ENCODE measurements at places on chromosomes 4 and X.
A peak's percentile ranks its signal among the peaks of the same experiment; 100 is the strongest.

- no peak for DNase-seq
Observed at GRCh38 chrX:2652106-2652505, 39.0 kb upstream of the CD99 start.

- DNase-seq, result no peak
Observed at GRCh38 chr4:145319751-145320150, 139.4 kb upstream of the OTUD4 start.

DNA sequence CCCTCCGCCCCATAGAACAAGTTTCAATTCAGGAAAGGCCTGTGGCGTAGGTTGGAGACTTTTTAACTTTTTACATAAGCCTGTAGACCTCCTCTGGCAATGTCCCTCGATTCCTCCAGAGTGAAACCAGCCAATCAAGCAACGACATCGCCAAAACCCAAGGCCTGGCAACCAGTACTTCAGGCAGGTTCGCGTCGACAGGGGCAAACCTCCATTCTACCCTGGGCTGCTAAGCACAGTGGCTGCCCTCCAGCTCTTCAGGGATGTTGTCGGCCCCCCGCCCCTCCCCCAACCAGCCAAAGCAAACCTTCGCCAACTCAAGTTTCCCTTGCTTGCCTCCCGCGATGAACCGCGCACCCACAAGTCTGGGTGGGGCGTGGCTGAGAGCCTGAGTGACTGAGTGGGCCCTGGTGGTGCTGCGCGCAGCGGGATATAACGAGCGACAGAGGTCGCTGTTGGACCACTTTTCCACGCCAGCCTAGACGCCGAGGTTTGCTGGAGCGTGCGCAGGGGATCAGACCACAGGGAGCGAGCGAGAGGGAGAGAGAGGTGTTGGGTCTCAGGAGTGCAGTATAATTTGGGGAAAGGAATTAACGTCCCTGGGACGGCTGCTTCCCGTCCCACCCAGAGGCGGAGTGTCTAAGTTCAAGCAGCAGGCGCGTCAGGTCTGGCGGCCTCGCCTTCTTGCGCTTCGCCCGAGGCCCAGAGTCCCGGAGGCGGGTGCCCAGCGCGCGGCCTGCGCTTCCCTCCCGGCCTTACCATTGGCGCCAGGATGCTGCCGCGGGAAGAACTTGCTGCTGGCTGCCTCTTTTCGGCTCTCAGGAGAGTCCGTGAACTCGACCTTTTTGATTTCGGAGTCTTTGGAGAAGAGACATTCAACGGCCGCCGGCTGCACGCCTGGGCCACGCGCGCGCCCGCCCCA lies 9.0 kb upstream of the PITX2 start:
- peak; percentile 76 for DNase-seq

- no peak for DNase-seq
Observed at GRCh38 chr4:133777661-133778060, 423.9 kb downstream of the PABPC4L start.

- DNase-seq, result no peak
Observed at GRCh38 chrX:38055170-38055847, 49.0 kb downstream of the SYTL5 start.

Data from HuH-7 (cell line).